GM10248 (cell line): ENCODE measurements at places on chromosomes 3 and 15.

GRCh38 chr3:184710870-184711492 lies 883 bp downstream of the MAGEF1 start:
- peak; percentile 77 for DNase-seq

DNA sequence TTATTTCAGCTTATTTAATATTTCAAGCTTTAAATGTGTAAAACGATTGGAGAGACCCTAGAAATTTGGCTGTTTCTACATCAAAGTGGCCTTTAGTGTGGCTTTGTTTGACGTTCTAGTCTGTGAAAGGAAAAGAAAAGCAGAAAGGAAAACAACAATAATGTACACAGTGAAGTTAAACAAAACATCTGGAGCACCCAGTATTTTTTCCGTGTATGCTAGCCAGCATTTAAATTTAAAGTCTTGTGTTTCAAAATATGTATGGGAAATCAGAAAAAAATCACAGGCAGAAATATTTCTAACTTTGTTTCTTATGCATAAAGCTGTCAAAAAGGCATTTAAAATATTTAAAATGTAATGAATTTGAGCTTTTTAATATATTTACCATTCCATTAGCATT lies 218.1 kb downstream of the NAALADL2 start:
- DNase-seq = no peak

DNA sequence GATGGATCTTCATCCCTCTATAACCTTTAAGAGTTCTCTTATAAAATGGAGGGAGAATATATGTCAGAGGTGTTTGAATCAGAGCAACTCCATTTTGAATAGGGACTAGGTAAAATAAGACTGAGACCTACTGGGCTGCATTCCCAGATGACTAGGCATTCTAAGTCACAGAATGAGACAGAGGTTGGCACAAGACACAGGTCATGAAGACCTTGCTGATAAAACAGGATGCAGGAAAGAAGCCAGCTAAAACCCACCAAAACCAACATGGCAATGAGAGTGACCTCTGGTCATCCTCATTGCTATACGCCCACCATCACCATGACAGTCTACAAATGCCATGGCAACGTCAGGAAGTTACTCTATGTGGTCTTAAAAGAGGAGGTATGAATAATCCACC lies 211.0 kb downstream of the GBE1 start:
- no peak for DNase-seq

- DNase-seq = no peak
These were observed 207.9 kb upstream of the SATB1 start for GRCh38 chr3:18633002-18633401.

DNA sequence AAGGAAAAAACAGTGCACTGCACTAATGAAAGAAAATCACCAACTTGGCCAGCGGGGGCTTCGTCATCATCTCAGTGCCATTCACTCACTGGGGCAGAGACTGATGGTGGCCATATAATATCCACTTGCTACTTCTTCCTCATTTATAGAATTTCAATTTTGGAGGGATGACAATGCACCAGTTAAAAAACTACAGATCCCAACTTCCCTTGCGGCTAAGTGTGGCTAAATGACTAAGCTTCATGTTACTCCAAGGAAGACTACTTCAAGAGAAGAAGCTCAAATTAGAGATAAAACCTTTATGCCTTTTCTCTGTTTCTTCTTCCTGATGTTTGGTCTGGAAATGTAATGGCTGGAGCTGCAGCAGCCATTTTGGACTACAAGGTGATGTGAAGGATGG lies 38.8 kb downstream of the NGLY1 start:
- no peak for DNase-seq

GRCh38 chr3:124266487-124266886 lies 274.6 kb upstream of the ROPN1 start:
- DNase-seq = no peak

GRCh38 chr3:80307844-80308243 lies 540.0 kb upstream of the ROBO1 start:
- no peak for DNase-seq

DNA sequence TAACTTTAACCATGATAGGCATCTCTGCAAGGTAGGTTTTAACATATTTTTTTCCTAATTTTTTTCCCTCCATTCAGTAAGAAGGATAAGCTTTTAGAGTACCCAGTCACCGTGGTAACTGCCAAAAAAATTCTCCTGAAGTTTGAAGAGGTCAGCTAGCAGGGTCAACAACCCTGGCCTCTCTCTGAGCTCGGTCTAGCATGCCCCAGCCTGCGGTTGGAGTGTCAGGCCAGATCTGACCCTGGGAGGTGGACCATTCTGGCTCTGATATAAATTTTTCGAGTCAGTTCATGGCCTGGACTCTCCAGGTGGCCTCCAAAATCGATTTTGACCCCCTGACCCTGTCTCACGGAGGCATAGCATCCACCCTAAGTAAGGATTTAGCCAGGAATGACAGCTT lies 29.7 kb downstream of the SOX2 start:
- no peak for DNase-seq

- no peak for DNase-seq
These were observed 5.1 kb downstream of the SLC51B start for GRCh38 chr15:65050270-65050669.
